Retina (tissue), 1 donor: ENCODE measurements at places on chromosomes 16 and 17.

DNA sequence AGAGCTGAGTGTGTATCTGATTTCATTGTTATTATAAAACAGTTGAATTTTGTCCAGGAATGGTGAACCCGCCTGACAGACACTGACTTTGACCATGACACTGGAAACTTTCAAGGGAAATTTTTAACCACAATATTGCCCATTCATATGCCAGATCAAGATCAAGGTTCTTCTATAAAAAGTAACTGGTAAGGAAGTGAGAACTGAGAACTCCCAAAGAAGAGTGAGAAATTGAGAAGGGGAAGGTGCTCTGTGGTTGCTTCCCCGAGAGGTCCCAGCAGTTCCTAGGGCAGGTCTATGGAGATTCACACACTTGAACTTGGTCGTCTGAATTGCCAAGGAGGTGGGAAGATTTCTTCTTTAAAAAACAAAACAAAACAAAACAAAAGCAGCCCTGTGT is 27.3 kb downstream of the SLC6A4 start:
- DNase-seq: no peak

GRCh38 chr16:8346294-8346693 is 244.0 kb downstream of the TMEM114 start:
- DNase-seq: peak; percentile 33

GRCh38 chr17:44677136-44677535 is 12.4 kb downstream of the CCDC43 start:
- DNase-seq: no peak

- DNase-seq: no peak
Observed at GRCh38 chr17:64947152-64947551, 27.9 kb upstream of the LRRC37A3 start.

DNA sequence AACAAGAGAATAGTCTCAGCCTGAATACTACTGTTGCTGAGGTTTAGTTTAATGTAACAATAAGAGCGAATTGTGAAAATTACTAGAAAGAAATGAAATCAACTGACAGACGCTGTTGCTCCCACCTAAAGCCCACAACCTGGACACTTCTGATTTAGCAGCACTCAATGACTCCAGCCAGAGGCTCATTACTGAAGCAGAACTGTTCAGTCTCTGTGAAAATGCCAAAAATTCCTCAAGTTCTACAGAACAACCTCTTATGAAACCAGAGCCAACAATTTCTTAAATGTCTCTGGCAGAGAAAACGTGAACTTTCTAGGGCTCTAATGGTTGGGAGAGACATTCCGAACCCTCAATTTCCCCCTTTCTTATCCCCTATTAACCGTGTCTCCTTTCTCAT is 9.9 kb downstream of the PSME3IP1 start:
- no peak for DNase-seq

GRCh38 chr16:89826531-89827382 is 1.5 kb upstream of the SPIRE2 start:
- no peak for DNase-seq
